ENCODE measurements at places on chromosomes 1 and 21.

GRCh38 chr21:28675331-28676041, 317.2 kb downstream of the LTN1 start:
- no peak for DNase-seq
- H3K36me3 ChIP-seq, result no peaks in the 10 kb centered on the region
- no peaks in the 10 kb centered on the region for H3K27me3 ChIP-seq
- H3K27ac ChIP-seq, result no peak overlapping the region
- H3K4me3 ChIP-seq, result no peak overlapping the region

DNA sequence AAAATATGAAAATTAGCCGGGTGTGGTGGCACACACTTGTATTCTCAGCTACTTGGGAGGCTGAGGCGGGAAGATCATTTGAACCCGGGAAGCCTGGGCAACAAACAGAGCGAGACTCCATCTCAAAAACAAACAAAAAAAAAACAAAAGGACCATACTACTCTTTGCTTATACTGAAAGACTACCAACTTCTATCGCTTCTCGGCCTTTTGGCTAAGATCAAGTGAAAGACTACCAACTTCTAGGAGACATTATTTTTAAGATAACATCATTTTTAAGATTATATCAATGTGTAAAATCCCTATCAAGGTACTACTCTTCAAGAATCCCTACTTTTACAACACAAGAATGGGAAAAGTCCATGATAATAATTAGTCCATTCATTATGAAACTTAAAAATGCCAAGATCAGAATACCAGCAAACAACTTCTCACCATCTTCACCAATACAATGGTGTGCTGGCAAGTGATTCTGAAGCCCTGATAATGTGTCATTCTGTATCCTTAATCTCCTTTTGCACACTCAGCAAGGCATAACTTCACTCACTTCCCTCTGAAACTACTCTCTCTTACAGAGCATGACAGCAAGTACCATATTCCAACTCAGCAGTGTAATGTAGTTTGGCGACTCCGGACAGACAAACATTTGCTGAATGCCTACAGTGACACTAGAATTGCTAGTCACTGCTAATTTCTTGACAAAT, 1.7 kb downstream of the PTP4A2 start:
- H3K36me3 ChIP-seq, result peaks cover 5% of the 10 kb centered on the region
- H3K27ac ChIP-seq, result peak overlapping the region; percentile 13
- DNase-seq, result peak; percentile 68
- H3K4me1 ChIP-seq, result peaks cover 88% of the 10 kb centered on the region
- H3K27me3 ChIP-seq, result no peaks in the 10 kb centered on the region
- peak overlapping the region; percentile 86 for H3K4me3 ChIP-seq

DNA sequence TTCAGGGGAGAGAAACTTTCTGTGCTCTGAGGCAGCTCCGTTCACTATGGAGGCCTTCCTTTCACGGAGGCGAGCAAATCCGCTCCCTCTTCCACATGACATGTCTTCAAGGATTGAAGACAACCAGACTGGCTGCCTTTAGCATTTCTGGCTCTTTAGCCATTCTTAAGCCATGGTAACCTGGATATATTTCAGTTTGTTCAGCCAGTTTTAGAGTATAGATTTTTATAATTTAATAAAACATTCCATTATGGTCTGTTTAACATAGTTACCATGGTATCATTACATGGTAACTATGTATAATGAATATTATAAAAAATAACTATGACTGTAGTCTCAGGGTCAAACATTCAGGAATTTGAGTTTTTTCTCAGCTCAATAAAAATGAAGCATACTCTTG, 54.2 kb upstream of the NFIA start:
- no peaks in the 10 kb centered on the region for H3K36me3 ChIP-seq
- no peak overlapping the region for H3K4me3 ChIP-seq
- no peaks in the 10 kb centered on the region for H3K27me3 ChIP-seq
- H3K4me1 ChIP-seq, result no peaks in the 10 kb centered on the region
- DNase-seq, result no peak
- no peak overlapping the region for H3K27ac ChIP-seq

- H3K27ac ChIP-seq, result no peak overlapping the region
- no peaks in the 10 kb centered on the region for H3K27me3 ChIP-seq
- H3K36me3 ChIP-seq, result no peaks in the 10 kb centered on the region
- no peak overlapping the region for H3K4me3 ChIP-seq
- peaks cover 26% of the 10 kb centered on the region for H3K4me1 ChIP-seq
Observed at GRCh38 chr1:244968881-244969280, 104.5 kb upstream of the HNRNPU start.

DNA sequence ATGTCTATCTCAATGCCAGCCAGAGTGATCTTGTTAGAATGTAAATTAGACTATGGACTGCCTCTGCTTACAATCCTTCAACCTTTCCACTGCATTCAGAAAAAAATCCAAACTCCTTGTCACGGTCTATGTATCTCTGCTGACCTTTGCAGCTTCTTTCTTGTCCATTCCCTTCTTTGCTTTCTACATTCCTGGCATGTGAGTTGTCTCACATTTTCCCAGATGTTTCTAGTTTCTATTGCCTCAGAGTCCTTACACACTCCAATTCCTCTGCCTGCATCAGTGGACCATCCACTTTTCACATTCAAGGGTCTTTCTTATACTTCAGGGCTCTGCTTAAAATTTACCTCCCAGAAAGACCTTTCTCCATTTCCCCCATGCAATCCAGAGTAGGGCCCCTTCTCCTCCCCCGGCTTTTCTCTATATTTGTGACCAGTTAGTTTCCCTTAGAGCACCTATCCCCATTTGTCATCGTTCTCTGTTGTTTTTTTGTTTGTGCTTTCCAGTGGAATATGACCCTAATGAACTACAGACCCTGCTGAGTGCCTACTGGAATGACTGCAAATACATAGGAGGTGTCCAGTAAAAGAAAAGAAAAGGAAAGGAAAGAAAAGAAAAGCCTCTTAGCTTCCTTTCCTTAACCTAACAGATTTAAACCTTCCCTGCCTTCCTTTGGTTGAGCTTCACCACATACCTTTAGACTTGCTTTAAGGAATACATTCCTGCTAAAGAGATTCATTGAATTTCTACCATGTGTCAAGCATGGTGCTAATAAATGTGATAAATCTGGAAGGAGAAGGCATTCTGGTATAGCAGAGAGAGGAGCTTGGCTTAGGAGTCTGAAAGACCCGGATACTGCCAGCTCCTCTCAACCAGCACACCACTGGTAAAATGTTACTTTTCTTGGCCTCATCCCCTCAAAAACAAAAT, 102.0 kb downstream of the DIRAS3 start:
- no peak overlapping the region for H3K4me3 ChIP-seq
- no peaks in the 10 kb centered on the region for H3K36me3 ChIP-seq
- H3K27me3 ChIP-seq, result no peaks in the 10 kb centered on the region
